Trophoblast cell (in vitro differentiated cells and primary cell): ENCODE measurements at places on chromosomes 7 and 10.

GRCh38 chr7:99579956-99580777, 17.9 kb upstream of the TMEM225B start:
- no peak for DNase-seq
- no peak overlapping the region for H3K27ac ChIP-seq
- H3K27me3 ChIP-seq: no peaks in the 10 kb centered on the region
- H3K36me3 ChIP-seq: no peaks in the 10 kb centered on the region

DNA sequence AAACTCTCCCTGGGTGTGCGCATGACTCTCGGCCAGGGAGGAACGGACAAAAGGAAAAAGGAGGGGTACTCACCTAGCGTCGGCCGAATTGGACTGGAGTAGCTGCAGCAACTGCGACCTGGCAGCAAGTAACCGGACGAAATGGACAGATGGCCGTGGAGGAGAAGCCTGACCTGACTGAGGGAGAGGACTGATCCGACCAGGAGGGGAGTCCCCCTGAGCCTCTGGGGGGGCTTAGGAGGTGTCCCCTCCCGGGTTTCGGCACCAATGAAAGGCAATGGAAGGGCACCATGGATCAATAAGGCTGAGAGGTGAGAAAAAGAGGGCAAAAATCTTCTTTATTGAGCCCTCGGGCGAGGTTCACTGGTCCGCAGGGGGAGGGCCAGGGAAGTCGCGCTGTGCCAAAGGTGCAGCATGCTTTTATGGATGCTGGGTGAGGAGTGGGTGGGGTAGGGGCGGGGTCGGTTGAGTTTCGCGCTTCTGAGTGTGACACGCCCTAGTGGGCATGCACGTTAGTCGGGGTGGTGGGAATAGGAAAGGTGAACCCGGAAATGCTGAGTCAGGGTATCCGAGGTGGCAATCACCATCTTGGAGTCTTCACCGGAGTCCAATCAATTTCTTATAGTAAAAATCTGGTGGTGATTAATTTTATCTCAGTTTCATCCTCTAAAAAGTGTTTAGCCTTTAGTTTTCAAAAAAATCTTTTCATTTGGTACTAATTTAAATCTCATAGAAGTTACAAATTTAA, 638.5 kb upstream of the DPP6 start:
- no peak for DNase-seq
- no peaks in the 10 kb centered on the region for H3K4me1 ChIP-seq
- H3K27ac ChIP-seq: no peak overlapping the region
- no peaks in the 10 kb centered on the region for H3K27me3 ChIP-seq

GRCh38 chr7:37198906-37199485, 249.7 kb downstream of the ELMO1 start:
- peaks cover 12% of the 10 kb centered on the region for H3K36me3 ChIP-seq
- no peaks in the 10 kb centered on the region for H3K4me1 ChIP-seq
- H3K27me3 ChIP-seq: no peaks in the 10 kb centered on the region
- no peak overlapping the region for H3K27ac ChIP-seq
- H3K4me3 ChIP-seq: no peak overlapping the region

DNA sequence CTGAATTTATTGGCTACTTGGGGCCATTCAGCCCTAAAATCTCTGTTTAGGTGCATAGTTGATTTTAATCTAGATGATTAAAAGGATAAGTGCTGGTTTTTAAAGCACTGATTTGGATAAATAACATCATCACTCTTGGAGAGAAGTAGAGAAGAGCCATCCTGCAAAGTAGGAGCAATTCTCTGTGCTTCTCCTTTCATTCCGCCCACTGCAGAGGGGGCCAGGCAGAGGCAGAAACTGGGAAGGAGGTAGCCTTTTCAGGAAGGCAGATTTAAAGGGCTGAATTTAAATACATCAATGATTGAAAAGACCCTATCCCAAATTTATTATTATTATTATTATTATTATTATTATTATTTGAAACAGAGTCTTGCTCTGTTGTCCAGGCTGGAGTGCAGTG, 14.1 kb downstream of the MAP3K8 start:
- no peaks in the 10 kb centered on the region for H3K4me1 ChIP-seq
- no peaks in the 10 kb centered on the region for H3K27me3 ChIP-seq
- no peak overlapping the region for H3K27ac ChIP-seq
- H3K36me3 ChIP-seq: peaks cover 24% of the 10 kb centered on the region
- DNase-seq: no peak
- H3K4me3 ChIP-seq: no peak overlapping the region

DNA sequence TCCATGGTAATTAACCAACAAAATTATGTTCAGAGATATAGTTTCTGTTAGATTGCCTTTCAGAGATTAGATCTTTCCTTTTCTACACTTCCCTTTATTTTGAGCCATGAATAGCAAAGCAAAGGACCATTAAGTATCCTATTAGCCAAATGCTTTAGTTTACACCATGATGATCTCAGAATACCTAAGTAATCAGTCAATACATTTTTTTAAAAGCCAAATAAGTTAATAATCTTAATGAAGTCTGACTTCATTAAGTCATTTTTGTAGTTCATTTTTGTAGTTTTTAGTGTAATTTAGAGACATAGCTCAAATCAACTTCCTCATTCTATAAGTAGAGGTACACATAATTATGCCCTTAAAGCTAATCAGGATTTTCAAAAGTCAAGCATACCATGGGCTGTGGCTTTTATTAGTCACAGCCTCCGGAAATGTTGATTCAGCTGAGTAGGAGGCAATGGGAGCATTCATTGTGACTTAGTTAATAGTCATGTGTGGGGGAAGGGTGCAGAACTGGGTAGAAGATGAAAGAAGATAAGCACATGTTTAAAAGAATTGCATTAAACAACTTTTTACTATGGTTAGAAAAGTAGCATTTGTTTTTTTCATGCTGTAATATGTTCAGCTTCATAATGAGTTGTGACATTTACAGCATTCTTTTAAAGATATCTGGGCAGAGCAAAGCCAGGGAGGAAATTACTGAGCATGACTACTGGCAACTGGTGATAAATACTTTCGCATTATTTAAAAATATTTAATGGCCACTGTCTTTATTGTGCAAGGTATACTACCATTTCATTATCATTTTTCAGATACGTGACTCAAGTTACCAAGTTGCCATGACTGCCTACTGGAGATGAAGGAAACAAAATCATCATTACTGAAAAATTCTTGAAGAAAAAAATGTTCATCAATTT, 57.3 kb upstream of the CCDC71L start:
- peak; percentile 91 for DNase-seq
- H3K27ac ChIP-seq: no peak overlapping the region
- H3K36me3 ChIP-seq: no peaks in the 10 kb centered on the region
- H3K4me1 ChIP-seq: no peaks in the 10 kb centered on the region
- H3K27me3 ChIP-seq: no peaks in the 10 kb centered on the region

- H3K36me3 ChIP-seq: no peaks in the 10 kb centered on the region
- no peak overlapping the region for H3K4me3 ChIP-seq
- no peak overlapping the region for H3K27ac ChIP-seq
- H3K4me1 ChIP-seq: no peaks in the 10 kb centered on the region
- no peaks in the 10 kb centered on the region for H3K27me3 ChIP-seq
These were observed 781.1 kb downstream of the GATA3 start for GRCh38 chr10:8835453-8836167.

DNA sequence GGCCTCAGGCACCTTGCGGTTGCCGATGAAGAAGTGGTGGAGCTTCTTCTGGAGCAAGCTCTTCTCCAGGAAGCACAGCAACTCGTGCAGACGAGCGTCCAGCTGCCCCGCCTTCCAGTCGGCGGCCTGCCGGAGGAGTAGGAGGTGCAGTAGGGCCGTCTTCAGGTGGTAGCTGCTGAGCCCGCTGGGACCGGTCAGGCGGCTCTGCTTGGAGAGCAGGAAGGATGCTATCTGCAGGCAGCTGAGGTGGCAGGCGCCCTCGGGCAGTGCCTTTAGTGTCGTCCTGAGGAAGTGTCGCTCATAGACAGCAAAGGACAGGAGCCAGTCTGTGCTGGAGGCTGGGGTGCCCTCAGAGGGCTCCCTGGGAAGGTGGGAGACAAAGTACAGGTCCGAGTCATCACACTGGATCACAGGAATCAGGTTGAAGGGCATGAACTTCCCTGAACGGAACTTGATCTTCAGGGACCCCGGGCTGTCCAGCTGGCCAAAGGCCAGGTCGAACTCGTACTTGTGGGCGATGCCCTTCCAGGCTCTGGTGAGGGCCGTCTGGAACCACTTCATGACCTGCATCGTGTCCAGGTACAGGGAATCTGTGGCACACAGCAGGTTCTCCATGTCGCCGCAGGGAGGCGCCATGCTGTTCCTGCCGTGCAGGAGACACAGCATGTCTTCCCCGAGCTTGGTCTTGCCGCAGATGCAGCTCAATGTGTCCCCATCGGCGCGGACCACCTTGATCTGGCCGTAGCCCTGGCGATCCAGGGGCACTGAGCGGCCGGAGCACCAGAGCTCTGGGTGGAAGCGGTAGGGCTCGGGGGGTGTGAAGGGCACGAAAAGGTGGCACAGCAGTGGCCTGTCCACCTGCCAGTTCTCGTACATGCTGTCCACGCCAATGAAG, 23.4 kb downstream of the ITPRIP start:
- peaks cover 53% of the 10 kb centered on the region for H3K36me3 ChIP-seq
- H3K4me1 ChIP-seq: peaks cover 15% of the 10 kb centered on the region

GRCh38 chr7:157909370-157909769, 572.6 kb downstream of the DNAJB6 start:
- no peak overlapping the region for H3K27ac ChIP-seq
- H3K36me3 ChIP-seq: no peaks in the 10 kb centered on the region
- H3K4me3 ChIP-seq: peak overlapping the region; percentile 44
- H3K27me3 ChIP-seq: no peaks in the 10 kb centered on the region
- no peaks in the 10 kb centered on the region for H3K4me1 ChIP-seq

- DNase-seq: no peak
- no peaks in the 10 kb centered on the region for H3K36me3 ChIP-seq
- H3K4me3 ChIP-seq: no peak overlapping the region
- no peak overlapping the region for H3K27ac ChIP-seq
- H3K27me3 ChIP-seq: no peaks in the 10 kb centered on the region
These were observed 30.5 kb upstream of the ZRANB1 start for GRCh38 chr10:124911124-124912067.

DNA sequence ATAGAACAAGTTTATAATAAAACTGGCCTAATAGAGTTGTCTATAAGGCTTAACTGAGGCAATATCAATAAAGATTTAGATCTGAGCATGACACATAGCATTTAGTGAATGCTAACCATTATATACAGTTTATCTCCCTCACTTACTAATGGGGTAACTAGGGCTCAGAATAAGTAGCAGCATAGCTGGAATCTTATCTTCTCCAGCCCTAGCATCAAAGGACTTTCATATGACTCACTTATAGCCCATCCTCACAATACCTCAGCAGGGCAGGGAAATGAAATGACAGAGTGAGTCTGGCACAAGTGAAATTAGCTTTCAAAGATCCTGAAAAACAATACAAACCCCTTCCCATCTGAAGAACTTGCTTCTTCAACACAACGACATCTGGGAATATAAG, 362.9 kb downstream of the KIF20B start:
- H3K27ac ChIP-seq: no peak overlapping the region
- no peak for DNase-seq
- H3K36me3 ChIP-seq: no peaks in the 10 kb centered on the region
- H3K27me3 ChIP-seq: no peaks in the 10 kb centered on the region
- no peaks in the 10 kb centered on the region for H3K4me1 ChIP-seq

DNA sequence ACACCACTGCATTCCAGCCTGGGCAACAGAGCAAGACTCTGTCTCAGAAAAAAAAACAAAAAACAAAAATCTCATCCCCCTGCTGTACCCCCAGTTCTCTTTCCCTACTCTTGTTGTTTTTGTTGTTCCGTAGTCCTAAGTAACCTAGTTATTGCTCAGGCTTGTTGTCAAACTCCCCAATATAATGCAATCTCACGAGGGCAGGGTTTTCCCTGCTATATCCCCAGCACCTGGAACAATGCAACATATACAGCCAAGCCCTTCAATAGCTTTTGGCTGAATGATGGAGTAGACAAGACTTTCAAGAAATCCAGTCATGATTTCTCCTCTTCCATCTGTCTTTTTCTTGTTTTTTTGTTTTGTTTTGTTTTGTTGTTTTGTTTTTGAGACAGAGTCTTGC, 10.2 kb downstream of the ACSL5 start:
- no peak overlapping the region for H3K4me3 ChIP-seq
- H3K4me1 ChIP-seq: peaks cover 15% of the 10 kb centered on the region
- DNase-seq: no peak
- no peaks in the 10 kb centered on the region for H3K36me3 ChIP-seq
- no peak overlapping the region for H3K27ac ChIP-seq

DNA sequence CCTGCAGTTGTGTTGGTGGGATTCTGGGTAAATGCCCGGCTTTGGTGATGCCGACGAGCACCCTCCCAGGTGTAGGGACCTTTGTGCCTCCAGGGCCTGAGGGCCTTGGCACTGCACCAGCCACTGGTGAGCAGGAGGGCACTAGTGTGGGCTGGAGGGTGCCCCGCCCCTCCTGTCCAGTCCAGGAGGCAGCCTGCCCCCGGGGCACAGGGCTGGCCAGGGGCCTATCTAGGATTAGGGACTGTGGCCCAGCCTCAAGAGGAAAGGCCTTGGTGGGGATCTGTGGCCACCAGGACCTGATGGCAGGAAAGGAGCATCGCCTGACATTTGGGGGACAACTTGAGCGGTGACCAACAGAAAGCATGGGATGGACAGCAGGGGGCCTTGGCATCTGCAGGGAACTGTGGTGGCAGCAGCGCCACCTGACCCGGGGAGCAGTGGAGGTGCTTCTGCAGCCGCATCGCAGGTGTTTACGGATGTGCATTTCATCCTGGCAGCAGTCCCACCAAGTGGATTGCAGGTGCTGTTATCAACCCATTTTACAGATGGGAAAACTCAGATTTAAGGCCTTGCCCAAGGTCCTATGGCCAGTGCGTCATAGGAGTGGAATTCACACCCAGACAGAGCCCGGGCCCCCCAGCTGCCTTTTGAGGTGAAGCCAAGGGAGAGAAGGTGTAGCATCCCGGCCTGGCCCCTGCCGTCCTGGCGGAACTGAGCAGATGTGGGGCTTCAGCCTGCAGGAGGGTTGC, 11.1 kb downstream of the ZNF316 start:
- DNase-seq: no peak
- H3K4me1 ChIP-seq: no peaks in the 10 kb centered on the region
- H3K36me3 ChIP-seq: peaks cover 88% of the 10 kb centered on the region
- H3K4me3 ChIP-seq: no peak overlapping the region
- no peaks in the 10 kb centered on the region for H3K27me3 ChIP-seq
- H3K27ac ChIP-seq: no peak overlapping the region

DNA sequence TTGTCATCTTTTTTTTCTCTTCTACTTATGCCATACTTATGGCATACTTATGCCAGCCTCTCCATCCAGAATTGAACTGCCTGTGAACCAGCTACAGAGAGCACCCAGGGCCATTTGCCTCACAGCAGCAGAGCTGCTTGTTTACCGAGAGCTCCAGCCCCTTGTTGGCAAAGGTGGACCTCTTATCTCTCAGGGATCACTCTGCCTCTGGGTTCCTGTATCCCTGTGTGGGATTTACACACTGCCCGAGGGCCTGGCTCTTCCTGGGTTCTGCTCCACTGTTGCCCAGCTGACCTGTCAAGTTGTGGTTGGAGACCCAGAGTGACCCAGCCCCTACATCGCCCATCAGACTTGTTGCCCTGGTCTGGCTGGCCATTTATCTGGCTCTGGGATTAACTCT, 22.3 kb downstream of the MRPS33 start:
- DNase-seq: no peak
- no peak overlapping the region for H3K27ac ChIP-seq
- no peaks in the 10 kb centered on the region for H3K27me3 ChIP-seq
- no peaks in the 10 kb centered on the region for H3K36me3 ChIP-seq
- peaks cover 2% of the 10 kb centered on the region for H3K4me1 ChIP-seq
- no peak overlapping the region for H3K4me3 ChIP-seq
